Anterior cingulate cortex (tissue), 58 donors: ENCODE measurements at places on chromosomes 3 and 15.

DNA sequence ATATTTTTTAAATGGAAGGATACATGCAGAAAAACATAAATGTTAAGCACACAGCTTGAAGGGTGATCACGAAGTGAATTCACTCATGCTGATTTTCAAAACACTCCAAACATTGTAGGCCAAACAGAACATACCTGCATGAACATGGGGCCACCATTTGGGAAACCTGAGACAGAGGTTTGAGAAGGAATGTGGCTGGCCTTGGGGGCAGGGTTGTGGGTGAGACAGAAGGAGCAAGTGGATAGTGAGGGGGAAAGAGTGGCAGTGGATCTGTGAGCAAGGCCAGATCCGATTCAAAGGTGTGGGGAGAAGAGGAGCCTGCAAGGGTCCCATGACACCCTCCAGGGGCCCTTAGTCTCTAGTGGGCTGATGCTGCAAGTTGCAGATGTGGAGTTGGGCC, 94.9 kb downstream of the HMG20A start:
- DNase-seq: no peak

DNA sequence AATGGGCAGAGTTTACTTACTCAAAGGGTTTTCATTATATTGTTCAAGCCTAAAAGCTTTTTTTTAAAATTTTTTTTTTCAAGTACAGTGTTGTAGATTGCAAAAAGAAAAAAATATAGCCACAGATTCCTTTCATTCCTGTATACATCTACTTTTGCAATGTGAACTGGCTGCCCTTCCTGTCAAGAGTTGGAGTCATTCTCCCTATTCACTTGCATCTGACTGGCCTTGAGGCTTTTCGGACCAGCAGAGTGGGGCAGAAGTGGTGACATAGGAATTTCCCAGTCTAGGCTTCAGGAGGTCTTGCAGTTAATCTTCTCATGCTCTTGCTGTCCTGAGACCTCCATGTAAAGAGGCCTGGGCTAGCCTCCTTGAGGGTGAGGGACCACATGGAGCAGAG, 218.3 kb upstream of the CFAP20DC start:
- no peak for DNase-seq

DNA sequence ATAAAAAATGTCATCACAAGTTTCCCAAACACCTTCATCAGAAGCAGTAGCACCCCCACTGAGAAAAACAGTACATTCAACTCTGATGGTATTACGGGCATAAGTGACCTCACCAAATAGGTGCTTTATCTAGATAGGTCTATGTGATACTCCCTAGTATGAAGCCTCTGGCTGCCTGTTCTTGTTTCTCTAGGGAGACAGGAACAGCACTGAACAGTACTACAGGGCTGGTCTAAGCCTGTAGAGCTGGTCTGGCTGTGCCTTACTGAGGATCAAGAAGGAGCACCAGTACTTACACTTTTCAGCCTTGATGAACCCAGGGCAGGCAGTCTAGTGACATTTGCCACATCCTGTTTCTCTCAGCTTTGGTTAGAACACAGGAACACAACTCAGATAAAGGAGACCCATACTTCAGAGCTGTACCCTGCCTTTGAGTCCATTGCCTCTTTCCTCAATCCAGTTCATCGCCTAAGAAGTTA, 35.9 kb downstream of the OXNAD1 start:
- no peak for DNase-seq

DNA sequence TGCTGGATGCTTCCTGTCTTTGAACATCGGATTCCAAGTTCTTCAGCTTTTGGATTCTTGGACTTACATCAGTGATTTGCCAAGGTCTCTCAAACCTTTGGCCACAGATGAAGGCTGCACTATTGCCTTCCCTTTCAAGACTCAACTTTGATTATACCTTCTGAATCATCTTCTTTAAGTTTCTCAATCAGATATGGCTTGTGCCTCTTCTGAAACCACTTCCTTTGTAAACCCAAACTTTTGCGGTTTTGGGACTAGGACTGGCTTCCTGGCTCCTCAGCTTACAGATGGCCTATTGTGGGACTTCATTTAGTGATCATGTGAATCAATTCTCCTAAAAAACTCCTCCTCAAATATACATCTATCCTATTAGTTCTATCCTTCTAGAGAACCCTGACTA, 47.1 kb upstream of the CADPS start:
- no peak for DNase-seq
